ENCODE measurements at places on chromosomes 4 and X.

DNA sequence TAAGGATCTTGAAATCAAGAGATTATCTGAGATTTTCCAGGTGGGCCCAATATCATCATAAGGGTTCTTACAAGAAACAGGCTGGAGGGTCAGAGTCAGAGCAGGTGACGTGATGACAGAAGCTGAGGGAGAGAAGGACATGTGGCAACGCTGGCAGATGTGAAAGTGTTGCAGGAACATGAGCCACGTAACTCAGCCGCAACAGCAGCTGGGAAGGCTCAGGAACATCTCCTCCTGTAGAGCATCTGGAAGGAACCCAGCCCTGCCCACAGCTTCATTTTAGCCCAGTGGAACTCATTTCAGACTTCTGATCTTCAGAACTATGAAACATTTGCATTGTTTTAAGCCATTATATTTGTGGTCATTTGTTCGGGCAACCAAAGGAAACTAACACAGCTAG, 156.3 kb upstream of the VEGFC start:
- DNase-seq, result no peak

- no peak for DNase-seq
Observed at GRCh38 chrX:126723881-126724280, 95.6 kb upstream of the PRR32 start.

- no peak for DNase-seq
Observed at GRCh38 chr4:38740303-38740702, 42.5 kb downstream of the TLR10 start.

DNA sequence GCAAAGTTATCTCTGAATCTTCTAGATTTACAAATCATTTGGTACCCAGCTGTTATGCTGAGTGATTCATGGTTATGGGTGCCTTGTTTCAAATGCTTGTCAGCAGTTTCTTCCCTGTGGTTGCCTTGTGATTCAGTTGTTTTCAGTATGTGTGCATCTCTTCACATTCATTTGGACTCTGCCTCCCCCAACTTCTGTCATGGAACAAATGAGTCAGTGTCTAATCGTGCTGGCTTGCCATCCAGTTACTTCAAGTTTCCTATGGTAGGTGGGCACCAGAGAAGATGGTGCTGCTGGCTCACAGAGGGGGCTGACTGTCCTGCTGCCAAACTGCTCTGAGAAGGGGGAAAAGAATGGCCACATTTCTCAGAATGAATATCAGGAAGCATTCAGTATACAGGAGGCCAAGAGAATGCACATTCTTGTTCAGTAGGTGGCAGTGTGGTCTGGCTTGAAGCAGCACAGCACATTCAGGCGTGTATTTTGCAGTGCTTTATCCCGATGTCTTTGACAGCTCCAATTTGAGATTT, 260.9 kb downstream of the GLUD2 start:
- DNase-seq, result no peak

Data from esophagus muscularis mucosa (tissue), 4 donors.